Mesenchymal stem cell (in vitro differentiated cells and primary cell): ENCODE measurements at places on chromosomes 1 and 21.

DNA sequence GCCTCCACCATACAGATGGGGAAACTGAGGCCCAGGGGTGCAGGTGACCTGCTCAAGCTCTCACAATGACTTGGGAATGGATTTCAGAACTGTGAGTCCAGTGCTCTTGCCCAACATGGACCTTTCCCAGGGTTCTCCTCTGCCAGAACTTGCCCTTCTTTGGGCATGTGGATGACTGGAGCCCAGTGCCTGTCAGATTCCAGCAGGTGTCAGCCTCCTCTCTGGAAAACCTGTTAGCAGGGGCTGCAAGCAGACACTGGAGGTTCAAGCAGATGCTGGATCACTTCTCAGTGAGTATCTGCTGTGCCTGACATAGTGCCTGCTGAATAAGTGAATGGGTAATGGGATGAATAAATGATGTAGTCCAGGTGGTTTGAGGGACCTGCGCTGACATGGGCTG lies 314.2 kb upstream of the POU3F1 start:
- H3K27me3 ChIP-seq, result no peaks in the 10 kb centered on the region
- H3K36me3 ChIP-seq, result no peaks in the 10 kb centered on the region
- H3K27ac ChIP-seq, result no peak overlapping the region
- DNase-seq, result no peak
- H3K4me3 ChIP-seq, result no peak overlapping the region

GRCh38 chr1:185495898-185496297 lies 178.9 kb upstream of the IVNS1ABP start:
- DNase-seq, result no peak
- no peaks in the 10 kb centered on the region for H3K36me3 ChIP-seq
- H3K4me3 ChIP-seq, result no peak overlapping the region

DNA sequence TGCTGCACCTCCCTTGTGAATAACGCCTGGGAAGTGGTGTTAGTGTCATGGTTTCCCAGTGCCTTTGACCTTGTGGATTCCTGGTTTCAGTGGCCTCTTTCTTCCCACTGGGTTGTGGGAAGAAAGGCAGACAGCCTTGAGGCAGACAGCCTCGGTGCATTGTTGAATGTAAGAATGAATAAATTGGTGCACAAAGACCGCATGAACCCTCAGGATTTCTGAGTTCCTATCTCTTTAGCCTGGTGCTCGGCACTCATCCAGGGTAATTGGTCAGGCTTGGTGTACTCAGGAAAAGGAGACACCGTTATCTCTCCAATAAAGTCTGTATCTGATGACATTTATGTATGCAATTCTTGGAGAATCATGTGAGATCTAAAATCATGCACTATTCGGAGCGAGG lies 5.1 kb downstream of the ZNF362 start:
- H3K4me3 ChIP-seq, result no peak overlapping the region
- H3K36me3 ChIP-seq, result peaks cover 16% of the 10 kb centered on the region
- no peak for DNase-seq
- peaks cover 34% of the 10 kb centered on the region for H3K4me1 ChIP-seq
- no peak overlapping the region for H3K27ac ChIP-seq

DNA sequence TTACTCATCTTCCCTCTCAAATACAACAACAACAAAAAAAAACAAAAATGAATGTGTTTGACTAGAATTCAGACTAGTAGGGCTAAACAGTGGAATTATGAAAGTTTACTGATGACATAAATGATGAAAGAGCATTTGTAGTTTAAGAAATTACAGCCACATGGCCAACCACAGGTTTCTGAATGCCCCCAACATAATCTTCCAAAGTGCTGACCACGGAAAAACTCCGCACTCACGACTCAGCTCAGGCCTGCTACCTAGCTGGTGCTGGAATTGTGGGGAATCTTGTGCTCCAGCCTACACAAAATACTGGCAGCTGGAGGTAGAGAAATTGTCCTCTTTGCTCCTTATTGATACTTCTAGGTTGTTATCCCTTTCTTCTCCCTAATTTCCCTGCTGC lies 23.6 kb upstream of the TBX15 start:
- H3K27me3 ChIP-seq, result peaks cover 10% of the 10 kb centered on the region
- no peak overlapping the region for H3K27ac ChIP-seq
- no peak for DNase-seq
- H3K4me3 ChIP-seq, result no peak overlapping the region
- no peaks in the 10 kb centered on the region for H3K36me3 ChIP-seq

GRCh38 chr1:242813490-242814091 lies 289.1 kb upstream of the PLD5 start:
- no peak overlapping the region for H3K27ac ChIP-seq
- no peak overlapping the region for H3K4me3 ChIP-seq
- no peaks in the 10 kb centered on the region for H3K36me3 ChIP-seq
- H3K4me1 ChIP-seq, result no peaks in the 10 kb centered on the region
- no peaks in the 10 kb centered on the region for H3K27me3 ChIP-seq

GRCh38 chr1:5492846-5493245 lies 499.4 kb downstream of the NPHP4 start:
- H3K36me3 ChIP-seq, result no peaks in the 10 kb centered on the region
- H3K4me3 ChIP-seq, result no peak overlapping the region
- H3K27ac ChIP-seq, result no peak overlapping the region
- DNase-seq, result no peak

- no peak for DNase-seq
- no peaks in the 10 kb centered on the region for H3K27me3 ChIP-seq
- H3K36me3 ChIP-seq, result peaks cover 87% of the 10 kb centered on the region
- no peaks in the 10 kb centered on the region for H3K4me1 ChIP-seq
- H3K27ac ChIP-seq, result no peak overlapping the region
Observed at GRCh38 chr1:43421976-43422750, 31.6 kb downstream of the HYI start.
